ENCODE measurements at places on chromosomes 7 and 10.

DNA sequence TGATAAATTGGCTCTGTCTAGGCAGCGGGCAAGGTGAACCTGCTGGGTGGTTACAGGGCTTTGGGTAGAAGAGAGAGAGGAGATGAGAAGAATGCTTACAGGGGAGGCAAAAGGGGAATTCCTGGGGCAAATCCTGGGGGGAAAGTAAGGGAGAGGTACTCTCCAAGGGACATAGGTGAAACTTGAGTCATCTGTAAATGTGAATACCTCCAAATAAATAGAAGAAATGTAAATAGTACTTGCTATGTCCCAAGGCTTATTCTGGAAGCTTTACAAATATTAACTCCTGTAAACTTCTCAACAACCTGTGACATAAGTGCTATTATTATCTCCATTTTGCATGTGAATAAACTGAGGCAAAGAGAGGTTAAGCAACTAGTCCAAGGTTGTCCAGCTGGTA, 57.7 kb upstream of the CDK13 start:
- no peak for DNase-seq

DNA sequence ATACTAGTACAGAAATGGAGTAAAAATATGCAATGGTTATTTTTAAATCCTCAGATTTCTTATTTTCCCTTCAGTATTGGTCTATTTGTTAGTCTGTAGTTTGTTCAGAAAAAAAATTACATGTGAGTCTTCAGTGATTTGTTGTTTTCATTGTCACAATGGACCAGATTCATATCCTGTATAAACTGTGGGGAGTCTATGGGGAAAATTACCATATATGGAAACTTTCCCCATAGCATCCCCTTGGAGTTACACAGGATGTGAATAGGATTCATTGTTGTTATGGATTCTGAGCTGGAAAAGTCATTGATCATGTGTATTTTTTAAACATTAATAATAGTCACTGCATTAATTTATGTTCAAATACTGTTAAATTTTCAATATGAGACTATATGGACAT, 72.6 kb downstream of the ST7 start:
- DNase-seq = no peak

DNA sequence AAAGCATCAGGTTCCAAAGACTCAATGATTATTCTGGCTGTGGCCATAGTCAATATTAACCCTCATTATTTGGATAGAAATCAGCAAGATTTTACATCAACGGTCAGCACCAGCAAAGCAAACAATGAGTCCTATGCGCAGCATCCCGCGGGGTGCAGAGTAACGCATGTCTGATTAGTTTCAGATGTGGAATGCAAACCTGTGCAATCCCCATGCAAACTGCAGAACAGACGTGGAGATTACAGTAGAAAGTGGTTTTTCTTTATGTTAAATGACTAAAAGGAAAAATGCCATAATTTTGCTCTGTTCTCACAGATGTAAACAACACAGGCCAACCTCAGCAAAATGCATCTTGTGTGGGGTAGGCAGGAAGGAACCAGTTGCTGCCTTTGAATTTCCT, 258.1 kb upstream of the GRB10 start:
- DNase-seq = no peak

GRCh38 chr10:45561952-45562351, 110.6 kb downstream of the ZFAND4 start:
- no peak for DNase-seq

- no peak for DNase-seq
These were observed 716.6 kb upstream of the GALNT17 start for GRCh38 chr7:70415179-70415972.

- no peak for DNase-seq
These were observed 28.5 kb upstream of the LRRC72 start for GRCh38 chr7:16498122-16498521.

DNA sequence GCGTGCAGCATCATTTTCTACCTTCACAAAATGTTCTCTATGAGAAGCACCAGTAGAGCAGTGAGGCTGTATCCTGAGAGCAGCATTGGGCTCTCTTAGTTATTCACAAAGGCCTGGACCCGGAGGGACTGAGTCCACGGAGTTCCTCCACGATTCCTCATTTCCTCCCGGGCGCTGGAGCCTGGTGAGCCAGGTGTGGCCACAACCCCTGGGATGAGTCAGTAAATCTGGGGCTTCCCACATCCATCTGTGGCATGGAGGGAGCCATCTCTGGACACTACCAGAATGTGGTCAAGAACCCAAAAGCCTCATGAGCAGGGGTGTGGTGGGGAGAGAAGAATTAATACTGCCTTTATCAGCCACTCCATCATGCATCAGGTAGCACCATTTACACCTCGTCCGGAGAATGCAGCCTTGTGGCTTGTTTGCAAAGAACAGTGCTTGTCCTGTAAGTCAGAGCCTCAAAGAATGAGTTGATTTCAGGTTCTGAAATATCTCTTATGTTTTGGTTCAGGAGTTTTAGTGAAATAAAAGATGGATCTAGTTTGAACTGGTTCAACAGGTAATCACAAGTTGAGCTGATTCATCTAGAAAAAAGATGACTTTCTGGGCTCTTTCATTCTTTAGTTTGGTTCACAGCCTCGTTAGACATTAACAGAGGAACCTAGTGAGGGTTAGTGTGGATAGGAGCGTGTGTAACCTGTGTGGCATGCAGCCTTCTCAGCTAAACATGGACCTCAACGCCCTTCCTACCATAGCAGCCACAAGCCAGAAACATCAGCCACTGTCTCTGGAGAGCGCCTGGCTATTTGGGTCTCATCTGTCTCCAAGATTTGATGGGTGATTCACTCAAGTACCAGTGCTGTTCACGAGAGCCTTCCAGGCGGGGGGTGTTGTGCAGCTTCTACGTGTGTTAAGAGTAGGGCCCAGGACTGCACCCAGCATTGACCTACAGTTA, 95.2 kb downstream of the WDR37 start:
- DNase-seq = no peak
